ENCODE measurements at places on chromosomes 7 and 10. TPM values are rescaled to one million over a fixed set of nuclear protein-coding genes. Genes with fewer than 3 reads are reported as not detected.

DNA sequence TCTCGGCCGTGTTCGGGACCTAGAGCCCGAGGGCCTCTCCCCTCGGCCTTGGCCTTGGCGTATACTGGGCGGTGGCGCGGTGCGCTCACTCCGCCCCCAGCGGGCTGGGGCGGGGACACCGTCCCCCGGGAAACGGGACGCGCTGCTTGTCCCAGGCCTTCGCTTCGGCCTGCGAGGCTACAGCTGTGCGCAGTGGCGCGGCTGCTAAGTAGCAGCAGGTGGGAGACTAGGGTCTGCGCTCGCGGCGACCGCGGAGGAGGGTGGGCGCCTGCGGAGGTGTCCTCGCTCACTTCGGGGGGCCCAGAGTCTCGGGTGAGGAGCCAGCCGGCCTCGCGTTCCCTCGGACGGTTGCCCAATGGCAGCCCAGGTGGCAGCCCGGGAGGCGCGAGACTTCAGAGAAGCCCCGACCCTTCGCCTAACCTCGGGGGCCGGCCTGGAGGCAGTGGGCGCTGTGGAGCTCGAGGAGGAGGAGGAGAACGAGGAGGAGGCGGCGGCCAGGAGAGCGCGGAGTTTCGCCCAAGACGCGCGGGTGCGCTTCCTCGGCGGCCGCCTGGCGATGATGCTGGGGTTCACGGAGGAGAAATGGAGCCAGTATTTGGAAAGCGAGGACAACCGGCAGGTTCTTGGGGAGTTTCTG, at the start of gene DNAH11:
Gene DNAH11 (plus strand): TSS at position 149 of the 637 bp plus-strand sequence. CDS start 207 bp downstream, at position 356.
- peak; percentile 24 for DNase-seq

DNA sequence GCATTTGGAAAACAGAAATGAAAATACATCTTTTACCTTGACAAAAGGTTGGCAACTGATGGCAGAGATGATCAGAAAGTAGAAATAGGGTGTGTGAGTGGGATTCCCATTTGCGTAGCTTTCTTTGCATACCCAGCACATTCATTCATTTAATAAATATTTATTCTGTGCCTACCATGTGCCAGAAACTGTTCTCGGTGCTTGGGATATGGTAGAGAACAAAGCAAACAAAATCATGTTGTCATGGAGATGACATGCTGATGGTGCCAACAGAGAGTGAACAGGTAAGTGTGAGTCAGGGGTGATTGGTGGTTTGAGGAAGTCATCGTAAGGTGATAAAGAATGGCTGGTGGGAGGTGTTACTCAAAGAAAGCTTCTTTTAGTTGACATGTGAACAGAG, 45.4 kb downstream of the CACNB2 start:
- DNase-seq, result no peak

DNA sequence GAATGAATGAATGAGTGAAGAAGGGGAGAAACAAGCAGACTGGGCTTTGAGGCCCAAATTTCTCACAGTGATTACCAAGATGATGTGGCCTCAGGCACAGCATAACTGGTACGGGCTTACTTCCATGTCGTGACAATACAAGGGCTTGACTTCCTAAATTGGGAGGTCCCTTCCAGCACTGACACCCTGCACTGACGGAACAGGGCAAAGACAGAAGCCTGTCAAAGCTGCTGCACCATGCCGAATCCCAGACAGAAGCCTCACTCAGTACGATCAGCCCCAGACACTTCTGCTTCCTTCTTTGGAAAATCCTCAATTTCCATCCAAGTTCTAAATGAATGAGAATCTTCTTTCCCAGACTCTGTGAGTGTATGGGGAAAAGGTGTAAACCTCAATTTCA, 51.9 kb downstream of the GNA12 start:
- DNase-seq, result no peak

GRCh38 chr10:128981251-128981650, 485.8 kb upstream of the MGMT start:
- DNase-seq, result no peak

GRCh38 chr10:35217455-35217854, 90.8 kb downstream of the CREM start:
- no peak for DNase-seq

GRCh38 chr10:122116331-122116730, 127.4 kb downstream of the TACC2 start:
- peak; percentile 80 for DNase-seq

DNA sequence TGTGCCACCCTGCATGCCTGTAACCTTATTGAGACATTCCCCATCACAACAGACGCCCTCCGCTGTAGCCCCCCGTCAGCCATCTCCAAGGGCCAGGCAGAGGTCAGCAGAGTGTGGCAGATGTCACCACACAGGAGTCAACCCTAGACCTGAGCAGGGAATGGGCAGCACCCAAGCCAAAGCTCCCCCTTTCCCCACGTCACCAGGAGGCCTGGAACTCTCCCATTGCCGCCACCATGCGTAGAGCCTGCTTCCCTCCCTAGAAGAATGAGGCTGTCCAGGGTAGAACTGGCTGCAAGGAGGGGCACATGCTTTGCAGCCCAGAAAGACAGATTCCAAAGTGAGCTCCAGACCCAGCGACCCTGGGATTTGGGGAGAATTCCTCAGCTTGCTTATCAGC, 342.9 kb downstream of the TNS3 start:
- no peak for DNase-seq

GRCh38 chr10:103820101-103821062, 35.0 kb downstream of the SH3PXD2A start:
- no peak for DNase-seq

- no peak for DNase-seq
Measured at GRCh38 chr10:94083662-94084265, 90.0 kb downstream of the PLCE1 start.

- DNase-seq, result no peak
Measured at GRCh38 chr7:78487464-78487863, 688.9 kb downstream of the PHTF2 start.

- no peak for DNase-seq
Measured at GRCh38 chr10:1932692-1933094, 195.4 kb upstream of the ADARB2 start.

DNA sequence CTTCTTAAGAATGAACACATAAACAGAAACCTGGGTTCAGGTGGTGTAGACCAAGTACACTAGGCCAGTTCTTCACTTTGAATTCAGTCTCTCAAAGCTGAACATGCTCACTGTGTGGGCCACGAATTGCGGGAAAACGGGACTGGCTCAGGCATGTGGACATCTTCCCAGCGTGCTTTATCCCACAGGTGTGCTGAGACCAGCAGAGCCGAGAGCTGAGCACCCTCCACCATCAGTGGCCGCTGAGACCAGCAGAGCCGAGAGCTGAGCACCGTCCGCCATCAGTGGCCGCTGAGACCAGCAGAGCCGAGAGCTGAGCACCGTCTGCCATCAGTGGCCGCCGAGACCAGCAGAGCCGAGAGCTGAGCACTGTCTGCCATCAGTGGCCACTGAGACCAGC, 265.4 kb downstream of the DNAJB6 start:
- DNase-seq, result no peak

NOS3 gene
- polyA plus RNA-seq, result 10.3 TPM

MOSPD3 gene
- polyA plus RNA-seq, result 13.7 TPM

PNLIPRP3 gene
- not detected for polyA plus RNA-seq

All from large intestine (tissue), 12 donors.